ENCODE measurements at places on chromosomes 6 and 20. TPM values are rescaled to one million over a fixed set of nuclear protein-coding genes. Genes with fewer than 3 reads are reported as not detected.

CCN5 gene
- not detected for total RNA-seq

LZTS3 gene
- 15.0 TPM for total RNA-seq

FKBP1A gene
- total RNA-seq, result 68.4 TPM

SEL1L2 gene
- total RNA-seq, result under 0.01 TPM

C20orf144 gene
- total RNA-seq, result not detected

DEFB112 gene
- total RNA-seq, result not detected

CCR6 gene
- total RNA-seq, result not detected

RPS6KA2 gene
- 30.2 TPM for total RNA-seq

PSORS1C2 gene
- not detected for total RNA-seq

KHDC1 gene
- total RNA-seq, result 2.7 TPM
